CD4-positive, alpha-beta T cell (primary cell): ENCODE measurements at places on chromosomes 3 and 15.

GRCh38 chr3:53846134-53846850 is at the start of the genes CHDH and IL17RB:
CHDH (minus strand) TSS chr3:53846419; CDS start chr3:53824008, 22,411 bp downstream.
IL17RB (plus strand) TSS chr3:53846568; CDS start chr3:53846589, 21 bp downstream.
- DNase-seq, result no peak

DNA sequence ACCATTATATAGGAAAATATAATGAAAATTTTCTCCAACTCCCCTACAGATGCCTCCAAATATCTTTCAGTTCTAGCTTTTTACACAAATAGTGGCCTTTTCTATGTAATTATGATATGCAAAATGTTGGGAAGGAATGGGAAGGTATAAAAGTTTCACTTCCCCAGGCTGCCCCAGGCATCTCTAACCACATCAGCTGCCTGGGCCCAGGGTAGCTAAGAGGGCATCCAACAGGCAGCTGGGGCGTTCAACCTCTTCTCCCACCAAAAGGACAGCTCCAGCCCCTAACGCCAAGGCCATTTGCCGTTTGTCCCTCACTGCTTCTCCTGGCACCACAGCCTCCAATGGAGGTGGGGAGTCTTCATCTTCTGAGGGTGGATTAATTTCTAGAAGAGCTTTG is 188.1 kb upstream of the TSC22D2 start:
- DNase-seq, result no peak

DNA sequence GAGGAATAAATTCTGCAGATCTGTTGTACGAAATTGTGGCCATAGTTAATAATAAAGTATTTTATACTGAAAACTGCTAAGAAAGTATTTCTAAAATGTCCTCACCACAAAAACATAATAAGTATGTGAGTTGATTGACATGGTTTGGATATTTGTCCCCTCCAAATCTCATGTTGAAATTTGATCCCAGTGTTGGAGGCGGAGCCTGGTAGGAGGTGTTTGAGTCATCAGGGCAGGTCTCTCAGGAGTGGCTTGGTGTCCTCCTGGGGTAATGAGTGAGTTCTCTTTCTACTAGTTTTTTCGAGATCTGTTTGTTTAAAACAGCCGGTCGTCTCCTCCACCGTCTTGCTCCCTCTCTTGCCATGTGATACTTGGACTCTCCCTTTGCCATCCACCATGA is 424.1 kb upstream of the KCNMB2 start:
- DNase-seq, result no peak

DNA sequence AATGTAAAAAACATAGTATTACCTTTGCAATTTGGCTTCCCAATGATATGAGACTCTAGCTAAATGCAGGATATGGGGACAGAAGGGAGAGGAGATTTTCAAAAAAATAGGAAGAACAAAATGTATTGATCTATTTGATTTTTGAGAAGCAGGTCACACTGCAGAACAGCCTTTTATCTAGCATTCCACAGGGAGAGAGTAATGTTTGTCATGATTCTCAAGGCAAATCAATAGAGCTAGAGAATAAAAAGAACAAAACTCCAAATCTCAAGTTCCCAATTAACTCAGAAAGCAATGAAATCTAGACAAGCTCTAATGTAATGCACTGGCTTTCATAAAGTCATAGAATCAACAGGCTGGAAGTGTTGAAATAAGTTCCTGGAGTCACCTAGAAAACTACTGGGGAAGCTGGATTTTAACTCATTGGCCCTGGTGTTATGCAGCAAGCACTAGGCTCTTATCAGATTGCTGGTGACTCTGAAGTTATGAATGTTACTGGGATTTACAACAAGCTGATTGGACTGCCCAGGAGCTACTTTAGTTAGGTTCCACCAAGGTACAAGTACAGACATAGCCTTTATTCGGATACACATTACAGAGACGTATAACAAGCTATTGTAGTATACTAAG is 442.8 kb downstream of the FGF12 start:
- DNase-seq, result no peak

DNA sequence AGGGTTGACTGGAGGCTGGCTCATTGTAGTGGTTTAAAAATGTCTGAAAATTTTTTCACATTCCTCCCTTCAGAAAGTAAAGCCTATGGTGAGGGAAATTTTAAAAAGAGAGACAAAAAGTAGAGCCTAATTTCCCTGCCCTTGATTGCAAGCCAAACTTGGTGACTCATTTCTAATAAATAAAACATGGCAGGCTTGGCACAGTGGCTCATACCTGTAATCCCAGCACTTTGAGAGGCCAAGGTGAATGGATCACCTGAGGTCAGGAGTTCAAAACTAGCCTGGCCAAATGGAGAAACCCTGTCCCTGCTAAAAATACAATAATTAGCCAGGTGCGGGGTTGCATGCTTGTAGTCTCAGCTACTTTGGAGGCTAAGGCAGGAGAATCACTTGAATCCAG is 18.9 kb upstream of the ARRDC4 start:
- no peak for DNase-seq

- no peak for DNase-seq
These were observed 50.3 kb downstream of the BTLA start for GRCh38 chr3:112448939-112449338.

DNA sequence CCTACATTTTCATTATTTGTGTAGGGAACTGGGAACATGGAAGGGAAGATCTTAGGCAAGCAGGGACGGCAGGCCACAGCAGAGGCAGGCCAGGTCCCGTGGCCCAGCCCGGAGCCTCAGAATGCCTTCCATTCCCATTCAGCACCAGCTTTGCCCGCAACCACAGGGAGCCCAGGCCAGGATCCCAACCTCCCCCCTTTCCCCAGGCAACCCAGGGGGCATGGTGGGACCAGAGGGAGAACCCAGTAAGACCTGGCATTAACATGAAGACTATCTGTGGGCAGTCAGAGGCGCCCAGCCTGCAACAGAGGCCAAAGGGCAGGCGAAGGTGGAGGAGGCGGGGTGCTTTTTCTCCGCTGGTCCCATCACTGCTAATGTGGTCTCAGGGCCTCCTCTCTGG is 135.6 kb downstream of the TPRA1 start:
- no peak for DNase-seq

GRCh38 chr3:134036291-134036690 is 6.6 kb upstream of the SLCO2A1 start:
- no peak for DNase-seq

GRCh38 chr3:149339931-149340309 is 6.5 kb upstream of the TM4SF18 start:
- DNase-seq, result no peak
